ENCODE measurements at places on chromosomes 4 and X.

DNA sequence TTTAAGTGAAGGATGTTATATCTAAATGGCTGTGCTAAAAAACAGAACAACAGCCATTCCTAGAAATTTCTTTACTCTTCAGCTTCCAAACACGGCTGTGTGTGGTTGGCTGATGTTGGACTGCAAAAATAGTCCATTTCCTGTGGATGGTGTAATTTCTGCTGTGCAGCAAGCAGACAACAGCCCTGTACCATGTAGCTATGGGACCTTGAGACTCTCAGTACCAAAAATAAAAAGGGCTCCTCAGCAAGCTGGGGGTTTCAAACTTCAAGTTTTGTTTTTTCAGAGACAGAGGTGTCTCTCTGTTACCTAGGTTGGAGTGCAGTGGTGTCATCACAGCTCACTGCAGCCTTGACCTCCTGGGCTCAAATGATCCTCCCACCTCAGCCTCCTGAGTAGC is 18.1 kb downstream of the CD40LG start:
- no peak for DNase-seq

GRCh38 chr4:142366769-142367181 is 479.3 kb downstream of the INPP4B start:
- no peak for DNase-seq

GRCh38 chr4:176383273-176384077 is 63.7 kb downstream of the SPCS3 start:
- DNase-seq, result no peak

DNA sequence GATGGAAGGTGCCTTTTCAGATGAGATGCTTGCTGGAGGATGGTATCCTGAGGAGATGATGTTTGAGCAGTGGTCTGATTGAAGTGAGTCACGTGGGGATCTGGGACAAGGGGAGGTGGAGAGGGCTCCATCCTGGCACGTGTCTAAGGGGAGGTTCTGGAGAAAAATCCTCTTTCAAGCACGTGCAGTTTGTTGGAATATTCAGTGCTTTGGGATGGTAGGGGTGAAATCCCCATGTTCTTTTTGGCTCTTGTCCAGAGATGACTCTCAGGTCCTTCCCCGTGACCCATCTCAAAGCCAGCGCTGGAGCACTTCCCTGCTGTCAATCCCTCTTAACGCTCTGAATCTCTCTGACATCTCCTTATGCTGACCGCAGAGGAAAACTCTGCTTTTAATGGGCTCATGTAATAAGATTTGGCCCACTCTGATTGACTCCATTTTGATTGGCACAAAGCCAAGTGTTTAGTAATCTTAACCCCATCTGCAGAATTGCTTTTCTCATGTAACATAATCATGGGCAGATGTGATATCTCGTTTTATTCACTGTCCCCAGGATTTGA is 10.8 kb upstream of the KLKB1 start:
- DNase-seq, result no peak
